ENCODE measurements at places on chromosomes 16 and 17.

- DNase-seq: no peak
Observed at GRCh38 chr16:9191274-9191850, 99.9 kb downstream of the HAPSTR1 start.

DNA sequence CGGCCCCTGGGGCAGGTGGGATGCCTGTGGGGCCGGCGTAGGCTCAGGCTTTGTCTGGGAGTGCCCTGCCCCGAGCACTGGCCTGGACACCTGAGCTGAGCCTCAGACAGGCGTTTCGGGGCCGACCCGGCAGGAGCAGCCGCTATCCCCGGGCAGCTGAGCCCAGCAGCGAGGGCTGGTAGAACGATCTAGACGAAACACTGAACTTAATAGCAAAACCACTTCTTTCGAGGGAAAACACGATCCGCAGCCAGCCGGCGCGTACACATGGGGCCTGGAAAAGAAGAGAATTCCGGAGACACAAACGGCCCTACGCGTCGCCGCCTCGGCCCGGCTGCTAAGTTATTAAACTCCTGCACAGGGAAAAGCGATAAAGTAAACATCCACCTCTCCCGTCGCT lies 22.0 kb upstream of the SSTR5 start:
- DNase-seq: no peak

DNA sequence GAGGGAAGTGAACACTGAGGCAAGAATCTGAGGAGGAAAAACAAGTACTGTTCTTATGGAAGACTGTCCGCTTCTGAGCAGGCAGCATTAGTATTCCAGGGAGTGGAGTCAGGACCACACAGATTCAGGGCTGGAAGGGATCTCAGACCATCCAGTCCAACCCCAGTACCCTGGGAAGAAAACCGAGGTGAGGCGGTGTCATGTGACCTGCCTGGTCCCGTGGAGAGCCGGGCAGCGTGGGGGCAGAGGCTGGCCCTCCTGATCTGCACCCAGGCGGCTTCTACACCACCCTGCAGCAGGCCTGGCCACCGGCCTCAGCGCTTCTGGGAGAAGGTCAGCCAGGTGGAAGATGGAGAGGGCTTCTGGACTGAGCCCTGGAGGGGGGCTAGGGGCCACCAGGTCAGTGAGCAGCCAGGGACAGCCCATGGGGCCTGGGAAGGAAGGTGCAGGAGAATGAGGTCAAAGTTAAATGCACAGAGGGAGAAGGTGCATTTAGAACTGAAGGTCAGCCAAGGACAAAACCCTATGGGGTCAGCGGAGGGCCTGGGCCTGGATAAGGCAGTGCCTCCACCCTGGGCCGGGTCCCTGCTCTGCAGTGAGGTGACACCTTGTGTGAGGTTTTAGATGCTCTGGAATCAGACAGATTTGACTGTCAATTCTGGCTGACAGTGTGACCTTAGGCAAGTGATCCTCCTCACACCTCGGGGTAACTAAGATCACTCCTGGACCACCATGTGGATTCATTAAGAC lies 45.9 kb downstream of the VAC14 start:
- DNase-seq: no peak

DNA sequence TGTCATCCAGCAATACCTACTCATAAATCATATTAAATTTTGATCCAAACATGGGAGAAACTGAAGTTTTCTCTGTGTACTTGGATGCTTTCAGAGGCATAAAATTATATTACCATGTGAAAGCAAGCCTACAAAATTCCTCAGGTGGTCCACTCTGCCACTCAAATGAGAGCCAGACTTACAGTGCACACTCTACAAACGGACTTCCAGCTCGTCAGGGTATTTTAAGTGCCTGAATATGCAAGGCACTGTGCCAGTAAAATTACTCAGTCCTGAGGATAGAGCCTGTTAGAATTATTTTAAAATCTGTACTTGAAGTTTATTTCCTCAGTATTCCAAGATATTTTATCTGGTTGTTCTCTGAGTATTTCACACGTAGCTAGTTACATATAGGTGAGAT lies 54.5 kb downstream of the TENT4B start:
- no peak for DNase-seq

DNA sequence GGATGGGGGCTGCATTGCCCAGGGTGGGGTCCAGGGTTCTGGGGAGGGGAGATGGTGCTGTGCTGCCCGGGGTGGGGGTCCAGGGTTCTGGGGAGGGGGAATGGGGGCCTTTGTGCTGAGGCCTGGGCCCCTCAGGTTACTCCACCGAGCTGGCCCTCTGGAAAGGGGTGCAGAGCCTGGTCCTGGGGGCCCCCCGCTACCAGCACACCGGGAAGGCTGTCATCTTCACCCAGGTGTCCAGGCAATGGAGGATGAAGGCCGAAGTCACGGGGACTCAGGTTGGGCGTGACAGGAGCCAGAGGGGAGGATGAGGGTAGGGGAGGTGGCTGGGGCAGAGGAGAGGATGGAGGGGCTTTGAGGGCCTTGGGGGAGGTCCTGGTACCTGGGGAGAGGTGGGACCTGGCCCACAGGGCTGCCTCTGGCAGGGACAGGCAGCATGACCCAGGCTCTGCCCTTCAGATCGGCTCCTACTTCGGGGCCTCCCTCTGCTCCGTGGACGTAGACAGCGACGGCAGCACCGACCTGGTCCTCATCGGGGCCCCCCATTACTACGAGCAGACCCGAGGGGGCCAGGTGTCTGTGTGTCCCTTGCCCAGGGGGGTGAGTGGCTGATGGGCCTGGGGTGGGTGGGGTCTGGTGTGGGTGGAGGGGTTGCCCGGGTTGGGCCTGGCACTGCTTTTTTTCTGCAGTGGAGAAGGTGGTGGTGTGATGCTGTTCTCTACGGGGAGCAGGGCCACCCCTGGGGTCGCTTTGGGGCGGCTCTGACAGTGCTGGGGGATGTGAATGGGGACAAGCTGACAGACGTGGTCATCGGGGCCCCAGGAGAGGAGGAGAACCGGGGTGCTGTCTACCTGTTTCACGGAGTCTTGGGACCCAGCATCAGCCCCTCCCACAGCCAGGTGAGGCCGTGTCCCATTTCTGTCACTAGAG lies 7.8 kb downstream of the ITGAX start:
- no peak for DNase-seq

GRCh38 chr16:27708651-27709050 lies 158.7 kb downstream of the KATNIP start:
- no peak for DNase-seq

Measured in DMS153 (cell line).